ENCODE measurements at places on chromosomes 5 and 9.

DNA sequence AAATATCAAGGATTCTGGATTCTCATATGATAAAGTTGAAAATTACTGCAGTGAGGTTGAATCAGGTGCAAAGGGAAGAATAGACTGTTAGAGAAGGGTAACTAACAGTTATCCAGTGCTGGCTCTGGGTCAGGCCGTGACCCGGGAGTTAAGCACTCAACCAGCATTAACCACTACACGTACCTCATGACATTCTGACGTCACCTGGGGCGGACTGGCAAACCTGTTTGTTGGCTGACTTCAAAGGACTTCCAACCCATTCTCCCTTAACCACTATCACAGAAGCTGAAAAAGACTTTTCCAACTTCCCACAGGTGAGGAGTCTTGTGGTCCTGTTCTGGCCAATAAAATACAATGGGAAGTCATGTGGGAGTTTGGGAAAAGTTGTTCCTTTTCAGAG, 268.9 kb downstream of the ENC1 start:
- no peak for DNase-seq

- DNase-seq: no peak
Measured at GRCh38 chr9:133342570-133342969, 5.4 kb downstream of the MED22 start.

DNA sequence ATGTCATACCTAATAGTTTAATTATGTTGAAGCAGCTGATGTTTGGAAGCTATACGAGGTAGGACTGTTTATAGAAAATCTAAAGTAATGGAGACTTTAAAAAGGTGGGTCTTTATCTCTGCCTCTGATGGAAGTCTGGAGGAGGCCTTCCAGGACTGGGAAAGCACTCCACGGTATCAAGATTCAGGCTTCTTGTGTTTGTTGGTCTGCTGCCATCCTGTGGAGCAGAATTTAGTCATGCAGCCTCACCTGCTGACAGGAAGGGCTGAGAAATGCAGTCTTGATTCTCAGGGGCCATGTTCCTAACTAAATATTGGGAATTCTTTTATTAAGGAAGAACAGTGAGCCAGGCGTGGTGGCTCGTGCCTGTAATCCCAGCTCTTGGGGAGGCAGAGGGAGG, 15.9 kb downstream of the SPDL1 start:
- DNase-seq: no peak

DNA sequence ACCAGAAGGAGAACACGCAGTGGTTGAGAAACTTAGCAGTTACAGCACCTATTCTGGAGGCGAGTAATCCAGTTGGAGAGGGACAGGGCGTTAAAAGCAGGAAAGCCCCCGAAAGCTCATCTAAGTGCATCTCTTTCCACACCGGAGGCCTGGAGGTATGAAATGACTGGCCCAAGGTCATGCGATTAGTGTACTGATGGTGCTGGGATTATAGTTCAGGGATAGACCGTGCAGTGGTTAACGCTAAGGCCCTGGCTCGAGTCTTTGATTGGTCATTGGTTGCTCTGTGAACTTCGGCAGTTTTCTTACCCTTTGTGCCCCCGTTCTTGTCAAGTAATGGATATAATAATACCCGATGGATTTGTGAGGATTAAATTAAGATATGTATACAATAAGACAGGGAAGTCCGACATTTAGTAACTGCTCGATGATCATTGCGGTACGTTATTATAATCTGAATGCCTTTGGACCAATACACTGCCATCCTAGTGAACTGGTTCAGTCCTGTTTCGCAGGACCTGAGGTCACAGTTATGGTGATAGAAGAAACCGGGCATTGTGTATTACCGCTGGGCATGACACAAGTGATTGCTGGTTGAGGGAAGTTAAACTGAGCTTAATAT, 960 bp downstream of the CANX start:
- DNase-seq: peak; percentile 74

GRCh38 chr5:44331471-44332050, 57.7 kb downstream of the FGF10 start:
- DNase-seq: no peak

DNA sequence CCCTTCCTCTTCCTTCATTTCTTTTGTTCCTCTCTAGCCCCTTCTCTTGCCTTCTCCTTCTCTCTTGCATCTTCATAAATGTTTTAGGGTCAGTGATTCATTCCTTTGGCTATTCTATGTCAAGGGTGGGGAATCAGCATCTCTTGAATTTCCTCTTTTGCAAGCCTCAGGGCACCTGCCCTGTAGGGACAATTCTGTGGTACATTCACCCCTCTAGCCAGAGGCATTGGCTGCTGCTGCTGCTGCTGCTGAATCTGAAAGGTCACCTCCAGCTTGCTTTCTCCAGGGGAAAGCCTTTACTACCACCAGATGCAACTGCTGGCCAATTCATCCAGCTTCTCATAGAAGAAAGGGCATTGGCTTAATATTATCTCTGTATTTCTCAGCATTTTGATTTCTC, 87.3 kb downstream of the INSYN2B start:
- no peak for DNase-seq

DNA sequence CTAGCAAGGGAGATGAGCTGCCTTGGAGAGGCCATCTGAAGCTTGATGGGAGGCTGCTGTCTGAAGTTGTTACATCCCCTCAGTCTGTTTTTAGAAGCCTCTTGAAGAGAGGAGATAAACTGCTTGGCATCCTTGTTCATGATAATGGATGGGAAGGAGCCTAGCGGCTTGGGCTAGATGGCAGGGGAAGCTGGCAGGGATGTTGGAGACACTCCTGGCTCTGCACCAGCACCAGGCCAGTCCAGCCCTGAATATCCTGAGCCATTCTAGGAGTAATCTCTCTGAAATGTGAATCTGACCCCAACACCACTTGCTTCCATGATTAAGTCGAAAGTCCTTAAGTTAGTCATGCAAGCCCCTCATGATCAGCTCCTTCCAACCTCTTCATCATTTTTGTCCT, 310.5 kb downstream of the NSG2 start:
- DNase-seq: no peak

DNA sequence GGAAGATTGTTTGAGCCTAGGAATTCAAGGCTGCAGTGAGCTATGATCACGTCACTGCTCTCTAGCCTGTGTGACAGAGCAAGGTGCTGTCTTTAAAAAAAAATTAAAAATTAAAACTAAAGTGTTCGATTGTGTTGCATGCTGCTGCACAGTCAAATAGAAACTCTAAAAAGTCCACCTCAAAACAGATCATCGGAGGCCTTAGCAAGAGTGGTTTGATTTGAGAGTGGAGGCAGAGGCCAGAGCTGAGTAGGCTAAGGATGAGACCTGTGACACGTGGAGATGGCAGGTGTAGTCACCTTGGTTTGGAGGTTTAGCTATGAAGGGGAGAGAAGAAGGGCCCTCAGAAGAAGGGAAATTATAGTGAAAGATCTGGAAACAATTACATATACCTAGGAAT, 2.8 kb upstream of the PTPDC1 start:
- no peak for DNase-seq

DNA sequence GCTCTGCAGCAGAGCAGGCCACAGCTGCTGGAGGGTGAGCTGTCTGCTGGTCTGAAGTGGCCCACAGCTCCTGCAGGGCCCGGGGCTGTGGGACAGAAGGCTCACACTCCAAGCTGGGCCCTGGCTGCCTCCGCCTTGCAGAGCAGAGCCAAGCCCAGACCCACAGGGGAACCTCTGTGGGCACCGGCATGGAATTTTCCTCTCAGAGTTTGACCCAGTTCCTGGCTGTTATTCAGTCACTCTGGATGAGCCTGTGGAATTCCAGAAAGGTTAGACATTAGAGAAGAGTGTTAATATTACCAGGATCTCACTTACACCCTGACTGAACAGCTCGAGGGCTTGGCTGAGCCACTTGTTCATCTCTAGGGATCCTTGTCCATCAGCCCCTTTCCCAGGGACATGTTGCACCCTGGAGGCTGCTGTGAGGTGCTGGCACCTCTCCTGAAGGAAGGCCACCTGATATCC, 17.5 kb downstream of the IL9 start:
- no peak for DNase-seq

All from stimulated activated naive CD8-positive, alpha-beta T cell treated with anti-CD3 and anti-CD28 coated beads, Interleukin-15, amount 100 ng/mL, for 72 hours (primary cell).